ENCODE measurements at places on chromosomes 5 and 9.

DNA sequence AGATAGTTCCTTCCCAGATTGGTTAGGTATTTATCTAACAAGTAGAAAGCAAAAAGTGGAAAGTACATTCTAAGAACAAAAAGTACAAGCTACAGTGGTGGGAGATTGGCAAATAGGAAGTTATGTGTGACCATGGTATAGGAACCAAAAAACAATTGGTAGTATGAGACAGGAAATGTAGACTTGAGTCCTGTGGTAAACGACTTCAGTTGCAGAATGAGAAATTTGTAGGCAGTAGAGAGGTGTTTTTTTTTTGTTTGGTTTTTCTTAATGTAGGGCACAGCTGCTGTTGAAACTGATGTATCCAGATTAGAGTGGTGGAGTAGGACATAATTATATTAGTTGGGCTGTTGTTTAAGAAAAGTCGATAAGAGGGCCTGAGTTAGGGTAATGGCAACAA lies 72.0 kb downstream of the CCNH start:
- no peak for DNase-seq

DNA sequence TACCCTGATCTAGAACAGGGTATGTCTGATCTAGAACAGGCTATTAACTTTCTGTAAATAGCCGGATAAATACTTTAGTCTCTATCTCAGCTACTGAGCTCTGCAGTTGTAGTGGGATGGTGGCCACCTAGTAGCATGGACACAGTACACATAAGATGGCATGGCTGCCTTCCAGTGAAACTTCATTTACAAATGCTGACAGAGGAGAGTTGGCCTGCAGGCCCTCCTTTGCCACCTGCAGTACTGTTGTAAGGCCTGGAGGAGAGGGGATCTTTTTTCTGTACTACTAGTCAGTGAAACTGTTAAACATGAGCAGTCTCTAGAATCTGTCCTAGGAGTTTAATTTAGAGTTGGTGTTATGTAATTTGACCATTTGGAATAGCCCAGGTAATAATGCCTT lies 86.0 kb downstream of the TRIO start:
- DNase-seq: no peak

DNA sequence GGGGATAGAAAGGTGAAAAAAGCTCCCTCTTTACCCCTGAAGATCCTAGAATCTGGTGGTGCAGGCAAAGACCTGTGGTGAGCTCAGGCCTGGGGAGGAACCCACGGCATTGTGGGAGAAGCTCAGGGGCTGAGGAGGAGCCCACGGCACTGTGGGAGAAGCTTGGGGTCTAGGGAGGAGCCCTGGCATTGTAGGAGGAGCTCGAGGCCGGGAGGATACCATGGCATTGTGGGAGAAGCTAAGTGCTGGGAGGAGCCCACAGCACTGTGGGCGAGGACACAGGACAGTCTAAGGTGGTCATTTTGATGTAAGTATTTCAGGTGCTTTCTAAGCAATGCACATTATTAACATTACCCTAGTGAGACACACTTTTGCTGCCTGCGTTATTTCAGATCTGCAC lies 179.7 kb downstream of the HSD17B3 start:
- DNase-seq: no peak

GRCh38 chr5:80990971-80991370 lies 30.8 kb downstream of the RASGRF2 start:
- no peak for DNase-seq

- DNase-seq: peak; percentile 12
Observed at GRCh38 chr9:1042466-1042865, 7.7 kb upstream of the DMRT2 start.

GRCh38 chr5:94969174-94969573 lies 315.7 kb downstream of the MCTP1 start:
- DNase-seq: no peak

GRCh38 chr5:623531-623930 lies 11.4 kb downstream of the CEP72 start:
- no peak for DNase-seq

DNA sequence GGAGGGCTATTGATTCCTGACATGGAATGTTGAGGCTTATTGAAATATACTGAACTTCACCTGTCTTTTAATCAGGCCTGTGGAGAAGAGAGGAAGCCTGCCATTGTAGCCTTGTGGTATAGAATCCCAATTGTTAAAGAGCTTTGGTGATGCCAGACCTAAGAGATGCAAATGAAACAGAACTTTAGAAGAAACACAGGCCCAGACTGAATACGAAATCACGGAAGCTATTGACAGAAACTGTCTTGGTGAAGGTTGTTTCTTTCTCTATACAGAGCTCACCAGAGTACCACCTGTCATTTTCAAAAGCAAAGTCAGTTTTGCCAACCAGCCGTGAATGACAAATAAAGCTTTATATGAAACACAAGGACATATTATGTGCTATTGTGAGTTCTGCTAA lies 660.3 kb downstream of the ISL1 start:
- peak; percentile 94 for DNase-seq

- DNase-seq: no peak
Observed at GRCh38 chr9:129390541-129390940, 212.5 kb upstream of the IER5L start.

- DNase-seq: no peak
Observed at GRCh38 chr5:40547994-40548575, 131.6 kb upstream of the PTGER4 start.

GRCh38 chr5:37226377-37226776 lies 22.8 kb downstream of the CPLANE1 start:
- no peak for DNase-seq

DNA sequence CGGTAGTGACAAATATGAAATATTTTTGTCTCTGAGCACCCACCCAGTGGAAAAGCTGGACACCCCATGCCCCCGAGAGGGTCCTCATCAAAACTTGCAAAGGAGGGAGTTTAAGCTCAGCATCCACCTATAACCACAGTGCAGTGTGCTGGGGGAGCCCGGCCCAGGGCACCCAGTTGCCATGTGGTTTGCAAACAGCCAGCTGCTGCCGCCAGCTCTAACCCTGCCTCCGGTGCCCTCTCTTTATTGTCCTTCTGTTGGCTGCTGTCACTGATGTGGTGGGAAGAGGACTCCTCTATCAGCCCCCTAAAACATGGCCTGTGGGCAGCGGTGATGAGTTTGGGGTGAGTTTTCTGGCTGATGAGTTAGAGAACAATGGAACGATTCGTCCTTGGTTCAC lies 160.9 kb upstream of the MVB12B start:
- no peak for DNase-seq

DNA sequence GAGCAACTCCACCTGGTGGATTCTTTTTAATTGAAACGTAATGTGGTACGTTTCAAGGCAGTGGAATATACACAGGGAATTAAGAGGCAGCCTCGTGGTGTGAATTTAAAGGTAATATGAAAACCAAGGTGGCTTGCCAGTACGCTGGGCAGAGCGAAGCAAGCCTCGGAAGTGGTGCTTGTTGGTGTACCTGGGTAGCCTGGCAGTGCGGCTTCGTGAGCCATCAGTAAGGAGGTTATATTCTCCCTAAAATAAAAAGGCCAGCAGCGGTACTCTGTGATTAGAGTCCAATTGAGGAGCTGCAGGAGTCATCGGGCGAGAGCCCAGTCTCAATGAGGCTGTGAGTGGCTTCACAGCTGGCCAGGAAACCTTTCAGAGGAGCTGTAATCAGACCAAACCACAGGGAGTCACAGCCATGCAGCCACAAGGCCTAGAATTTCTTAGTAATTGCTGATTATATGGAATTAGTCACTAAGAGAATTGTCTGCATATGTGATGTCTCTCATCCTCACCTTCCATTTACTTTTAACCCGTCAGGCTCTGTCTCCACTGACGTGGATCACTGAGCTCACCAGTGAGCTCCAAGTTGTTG lies 57.7 kb downstream of the DCP2 start:
- DNase-seq: no peak

DNA sequence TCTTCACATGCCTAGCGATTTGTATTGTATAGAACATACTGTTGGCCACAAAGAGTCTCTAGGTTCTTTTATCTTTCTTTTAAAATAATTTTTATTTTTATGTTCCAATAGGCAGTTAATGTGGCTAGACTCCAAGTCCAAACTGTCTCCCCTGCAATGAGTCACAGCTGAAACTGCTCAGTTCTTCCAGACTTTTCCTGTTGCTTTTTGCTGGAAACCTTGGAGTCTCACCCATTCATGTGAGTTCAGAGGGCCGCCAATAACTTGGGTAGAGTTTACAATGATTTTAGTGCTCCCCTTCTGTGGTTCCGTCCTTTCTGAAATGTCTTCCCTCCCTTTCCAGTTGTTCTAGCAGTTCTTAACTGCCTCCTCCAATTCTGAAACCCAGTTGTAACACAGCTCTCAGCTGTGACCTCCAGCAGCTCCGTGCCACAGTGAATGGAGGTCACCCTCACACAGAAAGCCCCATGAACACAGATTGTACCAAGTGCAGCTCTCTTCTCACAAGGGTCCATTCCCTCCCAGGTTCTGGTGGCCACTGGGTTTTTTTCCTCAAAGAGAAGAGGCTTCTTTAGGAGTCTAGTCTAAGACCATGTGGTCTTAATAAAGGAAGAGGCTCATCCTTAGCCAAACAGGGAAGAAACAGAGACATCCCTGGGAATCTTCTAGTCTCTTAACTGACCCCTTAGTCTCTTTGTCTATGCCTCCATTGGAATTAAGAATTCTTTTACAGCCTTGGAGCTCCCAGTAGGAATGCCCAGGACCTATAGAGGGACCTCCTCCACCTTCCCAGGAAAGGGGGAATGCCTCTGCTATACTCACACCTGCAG lies 198.5 kb downstream of the SPOCK1 start:
- no peak for DNase-seq

GRCh38 chr9:6272229-6272598 lies 56.0 kb upstream of the TPD52L3 start:
- no peak for DNase-seq

DNA sequence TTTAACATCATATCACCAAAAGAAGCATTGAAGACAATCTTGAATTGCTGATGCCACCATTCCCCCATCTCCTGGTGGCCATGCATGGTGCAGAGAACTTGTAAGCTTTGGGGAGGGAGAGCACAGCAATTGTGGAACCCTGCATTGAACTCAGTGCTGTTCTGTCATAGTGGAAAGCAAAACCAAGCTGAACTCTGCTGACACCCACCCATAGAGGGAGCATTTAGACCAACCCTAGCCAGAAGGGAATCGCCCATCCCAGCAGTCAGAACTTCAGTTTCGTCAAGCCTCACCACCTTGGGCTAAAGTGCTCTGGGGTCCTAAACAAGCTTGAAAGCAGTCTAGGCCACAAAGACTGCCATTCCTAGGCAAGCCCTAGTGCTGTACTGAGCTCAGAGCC lies 37.4 kb upstream of the RUSC2 start:
- no peak for DNase-seq

- DNase-seq: no peak
Observed at GRCh38 chr9:116251366-116251765, 97.8 kb downstream of the PAPPA start.

- no peak for DNase-seq
Observed at GRCh38 chr5:76807296-76807695, 11.5 kb upstream of the F2RL1 start.

DNA sequence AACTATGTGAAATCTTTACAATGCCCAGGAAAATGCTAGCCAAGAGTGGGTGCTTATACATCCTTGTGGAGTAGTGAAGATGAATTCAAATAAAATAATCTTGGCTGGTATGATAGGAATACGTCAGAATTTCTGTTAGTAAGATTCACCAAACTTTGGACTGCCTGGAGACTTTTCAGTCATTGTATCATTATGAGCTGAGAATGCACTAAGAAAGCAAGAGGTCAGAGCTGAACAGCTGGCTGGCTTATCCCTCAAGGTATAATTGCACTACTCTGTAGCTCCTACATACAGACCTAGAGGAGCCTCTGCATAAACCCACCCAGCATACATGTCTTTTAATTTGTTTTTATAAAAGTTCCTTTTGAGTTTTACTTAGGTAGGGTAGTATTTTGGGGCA lies 568.5 kb upstream of the RIOK2 start:
- DNase-seq: no peak

DNA sequence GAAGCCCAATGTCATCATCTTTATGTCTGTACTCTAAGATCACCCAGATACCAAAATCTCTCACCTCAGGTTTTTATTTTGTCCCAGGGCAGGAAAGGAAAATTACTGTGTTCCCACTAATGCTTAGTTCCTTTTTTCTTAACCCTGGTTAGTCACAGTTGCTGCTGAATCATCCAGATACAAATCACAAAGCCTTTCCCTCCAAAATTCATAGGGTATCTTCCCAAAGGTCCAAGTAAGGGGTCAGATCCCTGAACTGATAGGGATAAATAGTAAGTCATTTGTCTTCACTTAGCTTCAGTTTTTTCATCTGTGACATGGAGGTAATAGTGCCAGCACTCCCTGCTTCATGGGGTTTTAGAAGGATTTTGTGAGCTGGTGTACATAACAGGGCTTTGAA lies 2.2 kb downstream of the PLCXD3 start:
- DNase-seq: no peak

DNA sequence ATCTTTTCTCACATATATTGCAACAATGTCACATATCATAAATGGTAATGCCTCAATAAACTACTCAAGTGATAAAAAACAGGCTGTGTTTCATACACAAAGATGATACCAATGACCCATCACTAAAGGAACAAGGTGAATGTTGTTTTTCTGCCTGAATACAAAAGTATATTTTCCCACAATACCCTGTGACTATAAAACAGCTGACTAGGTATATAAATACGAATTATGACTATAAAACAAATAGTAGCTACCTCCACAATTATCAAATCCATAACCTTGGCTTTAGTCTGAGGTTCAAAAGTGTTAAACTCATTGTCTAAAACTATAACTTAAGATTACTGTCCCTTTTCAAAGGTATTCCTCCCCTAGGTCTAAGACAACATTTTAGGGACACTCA lies 58.7 kb downstream of the MPDZ start:
- DNase-seq: no peak

DNA sequence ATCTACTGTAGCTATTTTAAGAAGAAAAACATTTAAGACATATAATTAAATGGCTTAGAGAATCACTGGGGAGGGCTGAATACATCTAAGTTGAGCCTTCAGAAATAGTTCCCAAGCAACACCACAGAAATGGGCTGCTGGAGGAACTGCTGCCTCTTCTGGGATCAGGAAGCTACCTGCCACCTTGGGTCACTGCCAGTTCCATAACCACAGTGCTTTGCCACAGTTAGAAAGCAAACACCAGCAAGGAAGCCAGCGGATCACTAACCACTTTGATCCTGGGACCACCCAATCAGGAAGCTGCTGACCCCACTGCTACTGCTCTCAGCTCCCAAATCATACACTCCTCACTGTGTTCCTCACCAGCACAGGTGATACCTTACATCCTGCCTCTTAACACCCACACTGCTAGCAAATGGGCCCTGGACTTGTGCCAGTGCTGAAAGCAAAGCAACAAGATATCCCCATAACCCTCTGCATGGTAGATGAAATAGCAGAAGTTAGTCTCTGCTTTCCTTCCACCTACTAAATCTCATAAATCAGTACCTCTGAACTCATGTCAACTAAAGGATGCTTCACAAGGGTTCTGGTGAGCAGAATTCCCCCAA lies 346.9 kb downstream of the DEPDC1B start:
- no peak for DNase-seq

DNA sequence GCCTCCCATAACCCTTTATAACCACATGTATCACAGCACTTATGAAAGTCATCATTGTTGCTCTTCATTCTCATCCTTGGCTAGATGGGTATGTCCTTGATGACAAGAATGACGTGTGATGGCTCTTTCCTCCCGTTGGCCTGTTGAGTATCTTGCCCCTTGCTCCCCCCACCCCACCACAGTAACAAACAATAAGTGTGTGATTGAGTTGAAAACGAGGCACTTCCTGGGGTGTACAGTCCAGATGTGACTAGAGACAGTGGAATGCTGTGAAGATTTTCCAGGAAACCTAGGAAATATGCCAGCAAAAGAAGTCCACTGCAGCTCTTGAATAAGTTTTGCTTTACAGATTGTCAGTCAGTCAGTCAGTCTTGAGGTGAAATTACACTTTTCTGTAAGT lies 262.5 kb downstream of the ELAVL2 start:
- no peak for DNase-seq

Data from NCI-H1105 (cell line).